Fibroblast of villous mesenchyme (primary cell): ENCODE measurements at places on chromosomes 1 and 21.

DNA sequence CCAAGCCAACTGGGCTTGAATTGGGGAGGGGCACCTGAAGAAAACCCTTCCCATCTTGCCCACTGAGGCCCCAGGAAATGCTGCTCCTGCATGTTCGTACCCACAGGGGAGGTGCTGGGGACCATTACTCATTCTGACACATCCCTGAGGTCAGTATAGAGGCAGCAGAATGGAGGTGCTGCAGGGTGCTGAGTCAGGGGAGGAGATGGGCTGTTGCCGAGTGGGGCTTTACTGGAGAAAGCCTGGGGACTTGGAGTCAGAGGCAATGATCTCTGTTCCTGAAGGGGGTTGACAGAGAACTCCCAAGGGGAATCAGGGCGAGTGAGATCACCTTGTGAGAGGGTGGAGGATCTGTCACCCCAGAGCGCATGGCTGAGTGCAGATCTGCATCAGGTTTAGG, 40.2 kb upstream of the KCNA10 start:
- DNase-seq: no peak

DNA sequence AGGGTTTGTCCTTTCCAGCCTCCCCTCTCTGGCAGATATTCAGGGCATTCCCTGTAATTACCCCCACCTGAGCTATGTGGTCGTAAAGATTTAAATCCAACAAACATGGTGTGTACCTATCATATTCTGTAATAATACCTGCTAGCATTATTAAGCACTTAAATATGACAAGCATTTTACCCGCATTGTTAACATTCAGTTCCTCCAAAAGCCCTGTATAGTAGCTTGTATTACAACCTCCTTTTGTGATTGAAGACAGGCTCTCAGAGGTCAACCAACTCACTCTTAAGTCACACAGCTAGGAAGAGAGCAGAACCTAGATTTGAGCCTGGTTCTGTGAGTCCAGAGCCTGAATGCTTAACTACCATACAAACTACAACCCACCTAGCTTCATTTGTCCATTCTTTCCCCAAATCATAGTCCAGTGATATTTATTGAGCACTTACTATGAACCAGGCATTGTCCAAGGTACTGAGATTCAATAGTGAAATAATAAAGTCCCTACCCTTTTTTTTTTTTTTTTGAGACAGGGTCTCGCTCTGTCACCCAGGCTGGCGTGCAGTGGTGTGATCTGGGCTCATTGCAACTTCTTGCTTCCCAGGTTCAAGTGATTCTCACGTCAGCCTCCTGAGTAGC, 13.8 kb upstream of the KDM4A start:
- no peak for DNase-seq

- DNase-seq: no peak
Observed at GRCh38 chr1:199735660-199736059, 291.9 kb upstream of the NR5A2 start.

- no peak for DNase-seq
Observed at GRCh38 chr21:38798481-38798882, 7.2 kb upstream of the ETS2 start.

- no peak for DNase-seq
Observed at GRCh38 chr1:154972213-154972516, 1.6 kb upstream of the SHC1 start.

DNA sequence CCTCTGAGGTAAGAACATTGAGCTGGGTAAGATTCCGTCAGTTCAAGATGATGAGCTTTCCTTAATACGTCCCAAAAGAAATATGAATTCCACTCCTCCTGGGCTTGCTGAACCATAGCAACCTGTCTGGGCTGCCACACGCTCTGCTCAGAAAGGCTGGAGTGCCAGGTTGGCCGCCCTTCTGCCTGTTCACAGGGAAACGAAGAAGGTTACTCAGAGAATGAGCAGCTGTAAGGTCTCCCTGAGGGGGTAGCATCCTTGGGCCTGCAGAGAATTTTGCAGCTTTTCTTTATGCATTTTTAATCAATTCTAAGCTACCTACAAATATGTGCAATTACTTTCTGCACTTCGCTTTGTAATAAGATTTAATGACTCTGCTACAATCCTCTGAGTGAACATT, 130.7 kb upstream of the BACE2 start:
- DNase-seq: no peak

- no peak for DNase-seq
Observed at GRCh38 chr1:76153841-76154205, 79.3 kb downstream of the ST6GALNAC3 start.
